ENCODE measurements at places on chromosomes 7 and 10. TPM values are rescaled to one million over a fixed set of nuclear protein-coding genes. Genes with fewer than 3 reads are reported as not detected.
A peak's percentile ranks its signal among the peaks of the same experiment; 100 is the strongest.

Gene SFRP4
- 0.04 TPM for total RNA-seq

Gene ITGA8
- not detected for total RNA-seq

Gene GRM3
- total RNA-seq = not detected

Gene HSPA12A
- total RNA-seq = 0.13 TPM

Gene AASS
- 34.0 TPM for total RNA-seq

Gene CFAP70
- 0.28 TPM for total RNA-seq

Gene DGKB
- not detected for total RNA-seq

Gene OR13A1
- not detected for total RNA-seq

Gene EN2
- total RNA-seq = not detected

- DNase-seq = no peak
Observed at GRCh38 chr10:112915590-112916572, 34.2 kb upstream of the TCF7L2 start.

DNA sequence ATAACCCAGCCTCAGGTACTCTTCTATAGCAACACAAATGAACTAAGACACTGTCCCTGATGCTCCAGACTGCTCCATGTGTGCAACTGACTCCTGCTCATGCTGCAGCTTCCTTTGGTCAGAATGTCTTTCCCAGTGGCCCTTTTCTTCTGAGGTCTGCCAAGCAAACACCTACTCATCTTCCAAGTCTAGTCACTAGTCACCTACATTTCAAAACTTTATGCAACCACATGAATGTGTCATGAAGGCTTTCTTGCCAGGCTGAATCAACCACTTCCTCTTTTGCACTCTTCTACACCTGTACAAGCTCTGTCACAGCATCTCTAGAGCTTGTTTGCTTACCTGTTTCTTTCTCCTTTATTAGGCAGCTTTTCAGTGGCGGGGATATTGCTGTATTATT lies 75.8 kb downstream of the LSMEM1 start:
- no peak for DNase-seq

- no peak for DNase-seq
Observed at GRCh38 chr10:34816085-34816496, 995 bp upstream of the PARD3 start.

- DNase-seq = no peak
Observed at GRCh38 chr10:100338434-100339036, 8.5 kb upstream of the SCD start.

- peak; percentile 91 for DNase-seq
Observed at GRCh38 chr10:103231047-103231551, 14.6 kb upstream of the RPEL1 start.

GRCh38 chr10:43093423-43094076 lies 16.7 kb downstream of the RET start:
- DNase-seq = no peak

GRCh38 chr10:132912713-132913558 lies 29.4 kb downstream of the CFAP46 start:
- DNase-seq = no peak

DNA sequence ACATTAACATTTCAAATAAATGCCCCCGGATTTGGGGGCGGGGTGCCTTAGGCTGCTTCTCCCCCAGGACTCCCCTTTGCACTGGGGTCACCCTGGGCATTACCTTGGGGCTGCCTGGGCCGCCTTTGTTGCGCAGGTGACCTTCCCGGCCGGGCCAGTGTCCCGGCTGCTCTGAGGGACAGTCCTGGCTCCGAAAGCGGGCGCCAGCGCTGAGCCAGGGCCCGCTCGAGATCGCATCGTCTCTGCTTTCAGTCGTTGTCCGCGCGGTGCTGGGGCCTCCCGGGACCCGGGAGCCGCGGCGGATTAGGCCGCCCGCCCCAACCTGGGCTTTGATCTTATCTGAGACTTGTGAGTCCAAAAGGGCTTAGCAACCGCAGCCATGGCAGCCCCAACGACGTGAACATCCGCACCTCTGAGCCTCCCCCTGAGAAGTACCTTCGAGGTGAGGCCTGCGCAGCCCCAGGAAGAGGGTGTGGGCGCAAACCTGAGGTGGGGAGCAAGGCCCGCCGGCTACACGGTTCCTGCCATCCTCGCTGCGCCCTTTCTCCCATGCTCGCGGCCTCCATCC lies 14.8 kb upstream of the WAPL start:
- no peak for DNase-seq

- no peak for DNase-seq
Observed at GRCh38 chr7:106545275-106545674, 115.7 kb downstream of the CCDC71L start.

DNA sequence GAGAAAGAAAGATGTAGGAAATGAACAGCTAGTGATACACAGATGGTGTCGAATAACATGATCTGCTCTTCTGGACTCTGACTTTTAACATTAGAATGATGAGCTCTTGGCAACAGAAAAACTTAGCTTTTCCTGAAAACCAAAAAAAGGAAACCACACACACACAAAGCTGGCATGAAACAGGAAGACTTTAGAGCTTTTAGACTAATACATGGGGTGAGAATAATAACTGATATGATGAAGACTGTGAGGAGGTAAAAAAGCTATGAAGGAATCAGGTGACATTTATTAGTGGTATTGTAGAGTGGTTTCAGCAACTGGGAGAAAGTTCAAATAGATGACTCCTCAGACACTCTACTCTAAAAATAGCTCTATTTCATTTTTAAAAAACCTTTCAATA lies 491.9 kb downstream of the PARD3 start:
- DNase-seq = no peak

DNA sequence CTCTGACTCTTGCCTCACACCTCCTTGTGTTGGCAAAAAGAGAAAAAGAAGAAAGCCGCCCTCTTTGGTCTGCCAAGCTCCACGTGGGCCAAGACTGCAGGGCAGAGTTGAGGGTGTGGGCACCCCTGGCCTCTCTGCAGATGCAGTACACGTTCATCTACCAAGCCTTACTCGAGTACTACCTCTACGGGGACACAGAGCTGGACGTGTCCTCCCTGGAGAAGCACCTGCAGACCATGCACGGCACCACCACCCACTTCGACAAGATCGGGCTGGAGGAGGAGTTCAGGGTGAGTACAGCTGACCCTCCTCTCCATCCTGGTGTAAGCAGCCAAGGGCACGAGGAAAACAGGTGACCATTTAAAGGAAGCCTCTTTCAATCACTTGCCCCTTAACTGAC lies 56.1 kb downstream of the MKI67 start:
- DNase-seq = no peak

GRCh38 chr10:124660404-124661125 lies 83.6 kb downstream of the FAM53B start:
- no peak for DNase-seq

DNA sequence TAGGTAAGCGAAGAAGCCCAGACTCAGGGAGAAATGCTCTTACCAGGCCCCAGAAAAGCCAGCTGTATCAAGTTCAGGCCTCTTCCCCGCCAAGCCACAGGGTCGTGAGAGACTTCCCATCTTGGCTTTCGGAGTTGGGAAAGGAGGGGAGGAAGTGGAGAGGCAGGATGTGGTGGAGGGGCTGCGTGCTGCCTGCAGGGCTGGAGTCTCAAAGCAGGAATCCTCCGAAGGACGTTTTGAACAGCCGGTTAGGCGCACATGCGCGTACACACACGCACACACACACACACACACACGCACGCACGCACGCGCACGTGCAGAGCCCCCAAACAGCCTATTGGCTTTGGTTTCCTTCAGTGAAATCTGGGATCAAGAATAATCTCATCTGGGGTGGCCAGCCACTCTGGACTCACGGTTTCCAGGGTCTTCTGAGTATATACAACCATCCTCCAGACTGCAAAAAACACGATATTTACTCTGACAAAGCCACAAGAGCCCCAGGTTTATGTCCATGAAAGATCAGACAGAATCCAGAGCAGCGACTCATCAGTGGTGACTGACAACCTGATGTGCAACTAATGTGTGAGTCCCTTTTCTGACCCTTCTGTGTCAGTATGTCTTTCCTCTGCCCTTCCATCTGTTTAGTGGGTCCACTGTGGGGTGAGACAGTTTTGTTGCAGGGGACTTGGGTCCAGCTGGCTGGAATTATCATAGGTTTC lies 115.0 kb upstream of the ZNF438 start:
- DNase-seq = no peak

DNA sequence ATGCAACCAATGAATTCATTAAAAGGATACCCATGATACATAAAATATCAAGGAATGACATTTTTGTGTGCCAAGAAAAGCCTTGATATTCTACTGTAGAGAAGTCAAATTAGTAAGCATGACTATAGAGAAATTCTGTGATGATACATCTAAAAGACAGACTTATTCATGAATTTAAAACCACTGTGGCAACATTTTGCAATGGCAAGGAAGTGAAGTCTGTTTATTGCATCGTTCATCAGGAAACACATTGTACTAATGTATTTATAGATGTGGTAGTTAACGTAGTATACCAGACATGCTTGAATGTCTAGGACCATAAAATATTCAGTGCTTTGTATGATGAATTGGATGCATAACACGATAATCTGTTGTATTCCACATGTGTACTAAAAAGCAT lies 9.3 kb upstream of the CLEC5A start:
- DNase-seq = no peak
